ENCODE measurements at places on chromosomes 16 and 17.

GRCh38 chr16:68662035-68662434, 16.9 kb downstream of the CDH3 start:
- no peak for DNase-seq

- DNase-seq: peak; percentile 40
Observed at GRCh38 chr16:11386791-11387546, 41.7 kb downstream of the RMI2 start.

DNA sequence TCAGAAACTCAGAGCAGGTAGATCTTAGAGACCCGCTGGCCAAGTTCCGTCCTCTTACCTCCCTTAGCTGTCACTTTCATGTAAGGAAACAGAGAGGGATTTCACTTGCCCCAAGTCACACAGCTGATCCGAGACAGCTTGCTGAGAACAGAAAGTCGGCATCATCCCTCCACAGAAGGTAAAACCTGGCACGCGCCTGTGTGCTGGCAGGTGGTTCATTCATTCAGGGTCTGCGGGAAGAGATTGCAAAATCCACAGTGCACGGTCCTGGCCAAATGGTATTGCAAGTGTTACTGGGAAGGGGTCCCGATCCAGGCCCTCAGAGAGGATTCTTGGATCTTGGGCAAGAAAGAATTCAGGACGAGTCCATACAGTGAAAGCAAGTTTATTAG, 139.4 kb upstream of the RPH3AL start:
- no peak for DNase-seq

GRCh38 chr16:51549836-51550235, 398.8 kb upstream of the SALL1 start:
- no peak for DNase-seq

GRCh38 chr17:57732062-57732461, 13.0 kb downstream of the CCDC182 start:
- DNase-seq: no peak

DNA sequence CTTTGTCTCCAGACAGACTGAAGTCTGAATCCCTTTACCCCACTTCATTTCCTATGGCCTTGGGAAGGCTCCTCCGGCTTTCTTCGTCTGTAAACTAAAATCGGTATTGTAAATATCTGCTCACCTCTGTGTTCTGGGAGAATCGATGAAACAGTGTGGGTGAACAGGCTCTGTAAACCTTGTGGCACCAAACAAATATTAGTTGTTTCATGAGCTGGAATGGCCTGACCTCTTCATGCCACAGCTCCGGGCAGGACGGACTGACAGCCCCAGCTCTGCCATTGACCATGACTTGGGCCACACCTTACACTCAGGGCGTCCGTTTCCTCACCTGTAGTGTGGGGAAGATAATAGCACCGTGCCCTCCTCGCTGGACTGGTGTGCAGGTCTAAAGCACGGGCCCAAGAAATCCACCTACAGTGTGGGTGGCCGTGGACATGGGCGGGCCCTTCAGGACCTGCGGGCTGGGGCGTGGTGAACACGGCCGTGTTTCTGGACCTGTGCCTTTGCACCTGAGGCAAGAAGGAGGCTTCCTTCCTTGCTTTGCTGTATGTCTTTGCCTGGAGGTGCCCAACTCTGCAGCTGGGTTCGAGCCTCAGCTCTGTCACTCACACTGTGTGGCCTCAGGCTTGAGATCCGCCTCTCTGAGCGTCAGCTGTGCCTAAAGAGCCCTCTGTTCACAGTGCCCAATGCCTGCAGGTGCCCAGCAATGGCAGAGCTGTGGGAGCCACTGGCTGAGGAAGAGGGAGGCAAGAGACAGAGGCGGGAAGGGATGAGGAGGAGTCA, 6.1 kb upstream of the OSGIN1 start:
- DNase-seq: no peak

DNA sequence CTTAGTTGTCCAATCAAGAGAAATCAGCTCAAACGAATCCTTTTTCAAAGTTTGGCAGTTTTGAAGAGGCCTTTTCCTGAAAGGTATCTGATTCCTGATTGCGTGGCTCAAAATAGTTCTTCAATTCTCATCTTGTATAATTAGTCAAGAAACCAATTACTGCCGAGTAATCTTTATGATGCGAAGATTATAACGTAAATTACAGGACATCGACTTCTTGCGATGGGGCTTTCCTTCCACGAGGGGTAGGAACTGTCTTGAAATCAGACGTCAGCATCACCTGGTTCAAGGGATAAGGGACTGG, 644 bp upstream of the ARL2BP start:
- no peak for DNase-seq

GRCh38 chr17:15918661-15919259, 26.2 kb upstream of the ADORA2B start:
- DNase-seq: no peak

DNA sequence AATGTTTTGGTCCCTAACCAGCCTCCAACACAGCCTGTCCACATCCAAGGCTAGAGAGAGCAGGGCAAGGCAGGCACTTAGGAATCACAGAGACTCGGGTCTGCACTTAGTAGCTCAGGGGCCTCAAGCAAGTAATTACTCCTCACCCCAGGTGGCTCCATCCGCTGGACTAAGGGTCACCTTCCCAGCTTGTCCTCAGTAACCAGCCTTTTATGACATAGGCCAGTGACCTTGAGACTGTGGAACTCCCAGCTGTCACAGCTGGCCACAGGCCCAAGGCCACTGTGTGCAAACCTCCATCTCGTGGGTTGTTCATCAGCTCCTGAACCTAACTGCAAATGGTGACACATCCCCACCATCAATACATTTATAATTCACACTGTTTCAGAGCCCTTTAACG, 68.6 kb downstream of the CDYL2 start:
- no peak for DNase-seq

DNA sequence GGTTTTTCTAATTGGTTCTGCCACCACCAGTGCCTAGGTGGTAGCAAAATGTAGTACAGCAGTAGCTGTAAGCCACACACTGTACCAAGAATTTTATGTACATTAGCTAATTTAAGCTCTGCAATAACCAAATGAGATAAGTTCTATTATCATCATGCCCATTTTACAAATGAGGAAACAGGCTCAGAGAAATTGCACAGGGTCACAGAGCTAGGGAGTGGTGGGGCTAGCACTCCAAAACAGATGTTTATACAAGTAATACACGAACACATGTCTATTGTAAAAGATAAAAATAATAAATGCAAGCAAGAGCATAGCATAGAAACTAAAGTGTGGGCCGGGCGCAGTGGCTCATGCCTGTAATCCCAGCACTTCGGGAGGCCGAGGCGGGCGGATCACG, 13.6 kb downstream of the RSAD1 start:
- DNase-seq: no peak

DNA sequence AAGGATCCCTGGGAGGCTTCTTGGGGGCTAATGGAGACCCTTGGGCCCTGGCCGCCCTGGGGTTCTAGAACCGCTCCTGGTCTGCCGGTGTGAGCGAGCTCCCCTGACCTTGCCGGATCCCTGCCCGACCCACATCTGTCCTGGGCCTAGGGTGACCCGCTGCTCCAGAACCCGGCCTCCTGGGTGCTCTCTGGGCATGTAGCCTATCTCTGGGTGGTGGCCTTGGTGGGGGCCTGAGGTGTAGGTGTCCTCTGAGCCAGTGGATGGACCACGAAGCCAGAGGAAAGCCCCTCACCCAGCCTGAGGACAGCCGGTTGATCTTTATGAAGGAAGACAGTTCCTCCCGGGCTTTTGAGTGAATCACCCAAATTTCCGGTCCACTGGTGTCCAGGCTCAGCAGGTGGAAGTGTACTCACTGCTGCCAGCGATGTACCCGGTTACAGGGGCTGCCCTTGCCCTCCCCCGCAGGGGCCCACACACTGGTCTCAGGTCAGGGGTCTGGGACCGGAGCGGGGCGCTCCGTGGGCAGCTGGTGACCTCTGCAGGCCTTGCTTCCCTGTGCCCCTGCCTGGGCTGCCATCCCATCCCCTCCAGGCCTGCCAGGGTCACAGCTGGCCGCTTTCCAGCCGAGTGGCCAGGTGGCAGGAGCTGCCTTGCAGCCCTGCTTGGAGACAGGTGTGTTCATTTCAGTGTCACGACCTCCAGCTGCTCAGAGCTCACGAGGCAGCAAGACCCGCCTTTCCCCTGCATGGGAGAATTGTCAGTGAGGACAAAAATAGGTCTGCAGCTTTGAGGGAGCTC, 10.5 kb upstream of the GSE1 start:
- no peak for DNase-seq

GRCh38 chr16:10921536-10922327, 20.5 kb downstream of the DEXI start:
- no peak for DNase-seq

DNA sequence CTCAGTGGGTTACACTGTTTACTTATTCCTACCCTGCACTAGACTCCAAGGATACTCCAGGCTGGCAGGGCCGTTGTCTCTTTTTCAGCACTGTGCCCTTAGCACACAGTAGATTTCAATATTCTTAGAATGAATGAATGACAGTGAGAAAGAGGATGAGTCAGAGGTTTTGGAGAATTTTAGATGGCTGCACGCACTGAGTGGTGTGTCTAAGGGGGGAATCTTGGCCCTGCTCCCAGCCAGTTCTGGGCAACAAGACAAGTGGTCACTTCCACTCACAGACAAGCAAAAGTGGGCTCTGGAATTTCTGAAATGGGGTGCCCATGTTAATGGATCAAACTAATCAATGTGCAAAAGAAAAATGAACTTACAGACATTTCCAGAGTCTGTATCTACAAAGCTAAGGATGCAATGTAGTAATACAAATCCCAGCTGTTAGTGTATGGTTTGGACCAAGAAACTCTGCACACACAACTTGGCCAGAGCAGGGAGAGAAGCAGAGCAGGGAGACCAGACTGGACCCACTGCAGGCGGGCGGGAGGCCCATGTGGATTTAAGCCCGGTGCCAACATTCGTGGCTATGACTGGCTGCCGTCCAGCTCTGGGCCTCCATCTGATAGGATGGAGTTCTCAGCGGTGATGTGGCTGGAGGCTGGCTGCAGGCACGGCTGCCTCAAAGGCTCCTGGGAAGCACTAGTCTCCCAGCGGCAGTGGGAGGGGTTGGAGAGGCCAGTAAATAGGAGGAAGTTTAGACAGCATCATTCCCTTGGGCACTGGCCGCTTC, 95.6 kb upstream of the CDYL2 start:
- no peak for DNase-seq

DNA sequence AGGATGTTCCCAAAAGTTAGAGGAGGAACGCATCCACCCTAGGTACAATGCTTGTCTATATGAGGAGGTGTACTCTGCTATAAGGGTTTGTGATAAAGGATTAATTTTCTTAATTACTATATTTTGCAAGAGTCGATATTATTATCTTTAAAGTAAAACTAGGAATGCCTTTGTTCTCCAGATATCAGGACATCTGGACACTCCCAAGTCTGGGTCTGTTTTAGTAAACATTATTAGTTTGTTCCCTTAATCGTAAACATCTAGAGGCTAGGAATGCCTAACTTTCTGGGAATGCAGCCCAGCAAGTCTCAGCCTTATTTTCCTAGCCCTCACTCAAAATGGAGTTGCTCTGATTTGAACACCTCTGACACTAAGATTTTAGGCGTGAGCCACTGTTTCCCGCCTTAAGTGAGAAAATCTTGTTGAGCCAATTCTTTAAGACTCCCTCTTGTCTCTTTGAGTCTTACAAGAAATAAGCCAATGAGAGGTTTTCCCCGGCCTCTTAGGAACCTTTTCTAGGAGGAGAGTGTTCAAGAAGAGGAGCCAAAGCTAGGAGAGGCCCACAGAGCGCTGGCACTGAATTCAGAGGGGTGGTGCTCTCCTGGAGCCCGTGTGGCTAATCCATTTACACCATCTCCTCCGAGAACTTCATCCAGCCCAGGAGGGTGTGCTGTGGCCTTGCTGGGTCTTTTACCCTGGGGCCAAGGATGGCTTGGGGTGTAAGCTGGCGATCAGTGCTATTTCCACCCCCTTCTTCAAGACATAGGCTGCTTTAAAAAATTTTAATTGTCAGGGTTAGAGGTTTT, 40.9 kb downstream of the SMARCE1 start:
- DNase-seq: no peak

DNA sequence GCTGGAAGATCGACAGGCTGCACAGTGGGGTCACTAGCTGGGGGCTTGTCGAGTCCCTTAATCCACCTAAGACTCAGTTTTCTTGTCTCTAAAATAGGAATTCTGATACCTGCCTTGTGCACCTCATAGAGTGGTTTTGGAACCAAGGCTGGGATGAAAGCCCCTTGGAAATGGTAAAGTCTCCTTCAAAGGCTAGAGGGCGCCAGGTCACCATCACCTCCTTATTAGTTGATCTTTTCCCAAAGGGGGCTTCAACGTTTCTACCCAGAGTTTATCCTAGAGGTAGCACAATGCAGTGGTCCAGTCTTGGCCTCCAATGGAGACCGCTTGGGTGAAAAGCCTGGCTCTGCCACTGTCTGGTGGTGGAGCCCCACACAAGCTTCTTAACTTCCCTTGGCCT, 158.2 kb downstream of the AIPL1 start:
- DNase-seq: no peak

DNA sequence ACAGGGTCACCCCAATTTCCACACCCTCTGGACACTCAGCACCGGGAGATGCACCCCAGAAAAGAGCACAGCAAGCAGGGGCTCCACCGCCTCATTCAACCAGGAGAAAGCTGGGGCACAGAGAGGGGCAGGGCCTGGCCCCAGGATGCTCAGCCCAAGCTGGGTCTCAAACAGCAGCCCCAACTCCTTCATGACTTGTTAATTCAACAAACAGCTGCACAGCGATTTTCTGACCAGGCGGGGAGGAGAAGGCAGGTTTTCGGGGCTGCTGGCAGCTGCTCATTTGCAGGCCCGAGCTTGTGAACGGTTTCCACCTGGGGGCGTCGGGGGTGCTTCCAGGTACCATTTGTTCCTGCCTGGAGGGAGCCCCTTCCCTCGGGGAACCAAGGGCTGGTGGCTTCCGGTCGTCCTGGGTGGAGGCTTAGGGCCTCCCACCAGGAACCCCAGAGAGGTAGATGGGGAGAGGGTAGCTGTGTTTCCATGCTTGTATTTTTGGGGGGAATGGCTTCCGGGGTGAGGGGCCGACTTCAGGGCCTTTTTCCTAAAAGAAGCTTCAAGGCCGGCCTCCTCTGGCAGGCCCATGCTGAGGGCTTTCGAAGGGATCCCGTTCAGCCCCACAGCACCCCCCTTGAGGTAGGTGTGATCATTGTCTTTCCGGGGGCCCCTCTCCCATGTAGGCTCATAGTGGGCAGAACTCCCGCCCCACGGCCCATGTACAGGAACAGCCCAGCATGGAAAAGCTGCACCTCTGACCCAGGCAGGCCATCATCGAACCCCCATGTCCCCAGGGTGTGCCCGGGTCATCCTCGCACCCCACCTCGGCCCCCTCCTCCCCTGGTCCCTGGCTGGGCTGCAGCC, 191.6 kb upstream of the GSE1 start:
- DNase-seq: no peak

DNA sequence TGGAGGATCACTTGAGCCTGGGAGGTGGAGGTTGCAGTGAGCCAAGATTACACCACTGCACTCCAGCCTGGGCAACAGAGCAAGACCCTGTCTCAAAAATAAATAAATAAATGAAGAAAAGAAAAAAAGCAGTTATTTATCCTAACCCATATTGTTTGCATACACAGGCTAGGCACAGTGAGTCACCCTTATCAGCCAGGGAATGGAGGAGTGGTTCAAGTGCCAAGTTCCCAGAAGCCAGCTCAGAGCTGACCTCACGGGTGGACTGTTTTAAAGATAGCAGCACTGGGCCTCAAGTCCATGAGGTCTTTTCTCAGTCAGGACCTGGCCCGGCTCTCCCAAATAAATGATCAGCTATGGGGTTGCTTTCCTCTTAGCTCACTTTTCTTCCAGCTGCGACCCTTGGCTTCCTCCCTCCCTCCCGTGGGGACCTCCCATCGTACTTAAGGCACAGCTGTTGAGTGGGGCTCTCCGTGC, 22.6 kb upstream of the MGAT5B start:
- no peak for DNase-seq

GRCh38 chr17:66240630-66241029, 11.4 kb upstream of the APOH start:
- DNase-seq: no peak

GRCh38 chr16:69286941-69287713, 24.0 kb upstream of the VPS4A start:
- DNase-seq: peak; percentile 30
